ENCODE measurements at places on chromosomes 6 and 20.

GRCh38 chr6:14784596-14785492 lies 461.0 kb upstream of the JARID2 start:
- no peak for DNase-seq

- DNase-seq = no peak
Measured at GRCh38 chr6:32905078-32905477, 35.8 kb downstream of the HLA-DMB start.

DNA sequence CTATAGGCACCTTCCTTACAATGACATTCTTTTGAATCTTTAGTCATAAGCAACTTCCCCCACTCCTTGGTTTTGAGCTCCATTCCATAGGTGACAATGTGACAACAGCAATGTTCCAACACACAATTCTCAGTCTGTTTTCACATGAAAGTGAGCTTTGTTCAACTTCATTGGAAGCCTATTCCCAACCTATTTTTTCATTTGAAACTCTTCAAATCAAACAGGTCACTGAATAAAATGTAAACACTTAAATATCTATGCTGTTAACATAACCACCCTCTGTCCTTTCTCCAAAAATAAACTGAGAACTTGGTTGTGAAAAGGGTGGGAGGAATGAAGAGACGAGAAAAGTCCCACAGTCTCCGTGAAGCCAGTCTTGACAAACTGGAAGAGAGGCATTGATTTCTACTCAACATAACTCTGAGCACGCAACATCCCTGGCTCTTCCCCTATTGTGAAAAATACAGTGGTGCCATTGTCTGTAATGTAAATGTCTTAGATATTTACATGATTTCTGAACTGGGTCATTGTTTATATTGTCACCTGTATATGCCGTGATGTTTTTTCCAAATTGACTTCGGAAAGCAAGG lies 343.1 kb downstream of the TFAP2A start:
- no peak for DNase-seq

GRCh38 chr6:27471365-27472115 lies 1.4 kb downstream of the ZNF184 start:
- no peak for DNase-seq

DNA sequence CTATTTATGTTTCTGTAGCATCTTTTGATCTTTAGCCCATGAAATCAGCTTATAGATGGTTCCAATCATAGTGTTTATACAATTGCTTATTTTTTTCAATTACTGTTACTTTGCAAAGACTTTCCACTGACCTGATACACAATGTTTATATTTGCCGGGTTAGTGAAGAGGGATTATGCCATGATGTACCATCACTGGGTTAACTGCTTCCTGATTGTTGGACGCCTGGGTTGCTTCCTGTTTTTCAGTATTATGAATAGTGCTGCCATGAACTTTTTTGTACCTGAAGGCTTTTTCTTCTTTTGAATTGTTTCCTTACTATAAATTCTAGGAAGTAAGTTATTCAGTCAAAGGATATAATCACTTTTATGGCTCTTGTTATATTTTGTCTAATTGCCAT lies 6.9 kb downstream of the MANBAL start:
- no peak for DNase-seq

DNA sequence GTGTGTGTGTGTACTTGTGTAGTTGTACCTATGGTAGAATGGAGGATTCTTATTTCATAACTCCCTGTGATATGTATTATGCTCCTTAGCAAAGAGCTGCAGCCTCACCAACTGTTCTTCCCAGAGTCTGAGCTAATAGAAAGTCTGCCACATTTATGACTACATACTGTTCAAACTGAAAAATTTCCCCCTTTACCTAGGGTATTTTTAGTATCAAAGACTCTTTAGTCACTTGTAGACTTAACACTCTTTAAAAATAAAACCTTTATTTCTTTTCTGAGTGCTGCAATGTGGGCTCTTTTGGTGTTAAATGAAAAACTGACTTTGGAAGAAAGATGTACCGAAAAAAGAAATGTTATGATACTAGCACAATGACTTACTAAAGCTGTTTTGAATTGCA lies 39.6 kb upstream of the HS3ST5 start:
- DNase-seq = no peak

DNA sequence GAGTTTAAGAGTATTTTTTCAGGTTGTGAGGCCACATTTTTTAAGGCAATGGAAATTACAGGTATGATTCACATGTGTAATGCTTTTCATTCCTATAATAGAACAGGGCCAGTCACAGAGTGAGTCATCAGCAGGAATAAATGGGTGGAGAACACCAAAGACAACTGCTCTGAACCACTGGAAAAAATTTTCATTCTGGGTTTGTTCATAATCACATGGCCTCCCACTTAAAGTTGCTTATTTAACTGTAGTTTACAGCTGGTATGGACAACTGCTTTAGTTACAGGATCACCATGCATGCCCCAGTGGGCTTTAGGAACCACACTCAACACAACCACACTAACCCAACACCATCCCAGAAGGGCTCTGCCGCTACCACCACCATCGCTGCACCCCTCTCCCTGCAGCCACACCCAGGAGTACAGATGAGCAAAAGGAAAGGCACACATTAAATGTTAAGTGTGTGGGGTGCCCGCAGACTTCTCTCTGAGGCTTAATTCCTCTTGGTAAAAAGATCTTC lies 107.0 kb upstream of the DST start:
- DNase-seq = no peak

DNA sequence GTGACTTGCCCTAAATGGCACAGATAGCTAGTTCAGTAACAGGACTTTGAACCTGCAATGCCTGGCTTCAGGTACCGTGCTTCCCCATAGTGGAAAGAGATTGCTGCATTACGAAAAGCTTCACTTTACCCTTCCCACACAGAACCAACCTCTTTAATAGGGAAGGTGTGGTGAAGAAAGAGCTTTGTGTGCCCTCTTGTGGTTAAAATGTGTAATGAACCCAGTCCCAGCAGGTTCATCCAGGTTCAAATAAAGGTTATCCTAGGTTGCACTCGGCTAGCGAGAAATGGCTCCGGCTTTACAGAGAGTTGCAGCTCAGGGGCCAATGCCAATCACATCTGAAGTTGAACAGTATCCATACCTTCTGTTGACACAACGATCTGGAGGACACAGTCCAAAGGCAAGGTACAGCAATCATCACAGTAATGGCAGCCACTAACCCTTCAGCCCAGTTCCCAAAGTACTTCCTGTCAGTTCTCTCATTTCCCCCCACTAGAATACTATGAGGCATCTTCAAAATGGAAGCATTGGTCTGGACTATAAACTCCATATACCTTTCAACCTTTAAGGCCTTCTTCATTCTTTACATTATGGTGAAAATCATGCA lies 3.0 kb downstream of the DEFB115 start:
- no peak for DNase-seq

DNA sequence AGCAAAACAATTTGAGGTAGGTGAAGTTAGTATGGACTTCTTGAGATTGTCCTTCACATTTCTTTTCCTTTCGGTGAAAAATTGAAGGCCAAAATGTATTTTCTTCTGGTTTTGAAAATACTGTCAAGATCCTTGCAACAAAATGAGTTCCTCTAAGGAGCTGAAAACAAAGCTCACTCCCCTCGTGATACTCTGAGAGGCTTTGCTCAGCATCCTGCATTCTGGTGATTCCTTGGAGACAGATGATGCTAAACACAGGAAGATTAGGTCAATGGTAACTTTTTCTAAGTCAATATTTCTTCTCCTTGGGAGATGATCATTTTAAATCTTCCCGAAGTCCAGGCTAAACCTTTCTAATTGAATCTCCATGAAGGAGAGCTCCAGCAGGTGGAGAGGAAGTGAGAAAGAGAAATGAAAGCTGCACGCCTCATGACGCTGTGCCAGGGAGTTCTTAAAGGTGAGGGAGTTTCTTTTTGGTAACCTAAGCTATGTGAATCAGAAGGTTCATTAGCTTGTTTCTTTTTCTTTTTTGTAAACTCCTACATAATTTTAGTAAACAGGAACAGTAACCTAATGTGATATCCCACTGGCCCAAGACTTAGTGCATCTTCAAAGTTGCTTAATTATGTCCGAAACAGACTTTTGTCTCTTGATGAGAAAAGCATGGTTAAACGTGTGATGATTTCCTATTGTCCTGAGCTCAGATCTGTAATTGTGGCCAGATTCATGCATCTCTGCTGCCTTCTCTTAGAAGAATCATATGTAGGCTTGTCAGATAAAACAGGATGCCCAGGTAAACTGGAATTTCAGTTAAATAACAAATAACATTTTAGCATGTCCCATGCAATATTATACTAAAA lies 15.0 kb downstream of the ESR1 start:
- no peak for DNase-seq

DNA sequence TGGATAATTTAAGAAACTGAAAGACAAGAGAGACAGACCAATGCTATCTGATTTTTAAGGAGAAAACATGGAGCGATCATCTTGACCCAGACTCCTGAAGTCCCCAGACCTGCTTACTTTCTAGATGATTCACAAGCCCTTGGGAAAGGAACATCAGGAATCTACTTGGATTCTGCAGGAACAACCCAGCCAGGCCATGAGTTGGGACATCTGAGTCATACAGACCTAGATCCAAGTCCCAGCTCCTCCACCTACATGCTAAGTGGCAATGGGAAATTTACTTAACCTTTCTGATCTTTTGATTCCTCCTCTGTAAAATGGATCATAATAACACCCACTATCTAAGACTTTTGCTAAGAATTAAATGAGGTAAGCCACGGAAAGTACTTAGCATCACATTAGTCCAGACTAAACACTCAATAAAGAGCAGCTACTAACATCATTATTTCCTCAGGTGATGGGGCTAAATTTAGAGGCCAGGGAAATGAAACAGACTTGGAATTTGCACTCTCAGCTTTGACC lies 61.0 kb upstream of the MAFB start:
- no peak for DNase-seq

DNA sequence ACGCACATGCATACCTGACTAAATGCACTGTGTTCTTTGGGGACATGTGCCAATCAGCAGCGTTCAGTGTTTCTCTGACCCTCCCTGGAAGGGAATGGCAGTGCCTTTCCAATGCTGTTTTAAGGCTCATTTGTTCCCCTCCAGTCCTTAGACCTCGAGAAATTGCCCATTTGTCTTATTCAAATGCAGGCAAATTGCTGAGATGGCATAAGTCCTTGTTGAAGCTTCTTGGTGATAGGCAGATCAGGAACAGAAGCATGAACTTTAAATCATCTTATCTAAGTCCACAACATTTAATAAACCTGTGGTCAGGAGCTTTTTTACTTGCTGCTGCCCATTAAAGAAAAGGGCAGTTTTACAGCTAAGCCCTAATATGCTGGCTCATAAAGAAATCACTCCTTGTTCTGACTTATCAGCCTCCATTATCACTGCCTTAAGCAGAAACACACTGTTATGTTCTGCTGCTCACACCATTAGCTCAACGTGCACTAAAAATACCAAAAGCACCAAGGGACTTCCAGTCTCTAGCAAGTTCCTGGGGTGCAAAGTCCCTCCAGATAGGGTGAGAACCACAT lies 112.9 kb upstream of the LRFN2 start:
- no peak for DNase-seq

Measured in activated gamma-delta T cell (primary cell).